Activated CD4-positive, alpha-beta T cell treated with anti-CD3 and anti-CD28 coated beads, Interleukin-2, Interleukin-4, amounts not matched to agents 100 ng/mL and 50 ng/mL, durations not matched to agents 16 hours and 8 hours (primary cell): ENCODE measurements at places on chromosomes 7 and 10.
A peak's percentile ranks its signal among the peaks of the same experiment; 100 is the strongest.

DNA sequence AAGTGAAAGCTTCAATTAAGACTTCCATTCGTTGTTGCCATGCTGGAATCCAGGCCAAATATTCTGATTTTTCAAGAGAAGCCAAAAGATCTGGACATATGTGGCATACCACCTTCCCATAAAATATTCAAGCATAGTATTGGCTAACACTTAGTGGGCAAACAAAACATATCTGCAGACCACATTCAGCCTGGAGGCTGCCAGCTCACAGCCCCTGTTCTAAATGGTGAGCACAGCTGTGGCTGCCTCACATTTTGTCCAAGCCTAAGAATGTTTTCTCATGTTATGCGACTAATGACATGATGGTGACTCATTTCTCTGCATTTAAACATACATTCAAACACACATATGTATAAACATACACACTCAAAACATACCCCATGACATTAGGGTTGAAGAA, 10.6 kb upstream of the CALU start:
- no peak for DNase-seq

DNA sequence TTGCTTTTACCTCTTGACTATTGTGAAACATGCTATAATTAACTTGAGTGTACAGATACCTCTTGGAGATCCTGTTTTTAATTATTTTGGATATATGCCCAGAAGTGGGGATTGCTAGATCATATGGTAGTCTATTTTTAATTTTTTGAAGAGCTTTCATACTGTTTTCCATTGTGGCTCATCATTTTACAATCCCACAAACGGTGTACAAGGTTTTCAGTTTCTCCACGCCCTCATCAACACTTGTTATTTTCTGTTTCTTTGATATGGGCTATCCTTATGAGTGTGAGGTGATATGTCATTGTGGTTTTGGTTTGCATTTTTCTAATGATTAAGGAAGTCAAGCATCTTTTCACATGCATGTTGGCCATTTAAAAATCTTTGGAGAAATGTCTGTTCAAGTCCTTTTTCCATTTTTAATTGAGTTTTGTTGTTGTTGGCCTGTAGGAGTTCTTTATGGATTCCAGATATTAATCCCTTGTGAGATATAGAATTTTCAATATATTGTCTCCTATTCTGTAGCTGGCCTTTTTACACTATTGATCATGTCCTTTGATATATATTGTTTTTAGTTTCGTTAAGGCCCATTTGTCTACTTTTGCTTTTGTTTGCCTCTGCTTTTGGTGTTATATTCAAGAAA, 7.5 kb downstream of the AGK start:
- peak; percentile 78 for DNase-seq

DNA sequence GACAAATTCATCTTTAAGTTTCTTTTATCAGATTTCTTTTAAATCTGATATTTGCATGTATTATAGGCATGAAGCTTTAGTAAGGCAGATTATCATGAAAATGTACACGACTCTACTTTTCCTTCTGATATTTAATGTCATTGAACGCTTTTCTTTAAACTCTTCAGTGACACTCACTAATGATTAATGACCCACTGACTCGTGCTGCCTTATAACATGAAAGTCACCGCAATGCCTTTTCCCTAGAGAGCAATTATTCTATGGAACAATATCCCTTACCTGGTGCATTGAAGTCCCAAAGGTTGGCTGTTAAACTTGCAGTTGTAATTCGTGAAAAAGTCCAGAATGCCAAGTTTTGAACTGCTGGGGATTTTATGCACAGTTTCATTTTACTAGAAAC, 33.4 kb upstream of the HGF start:
- no peak for DNase-seq

DNA sequence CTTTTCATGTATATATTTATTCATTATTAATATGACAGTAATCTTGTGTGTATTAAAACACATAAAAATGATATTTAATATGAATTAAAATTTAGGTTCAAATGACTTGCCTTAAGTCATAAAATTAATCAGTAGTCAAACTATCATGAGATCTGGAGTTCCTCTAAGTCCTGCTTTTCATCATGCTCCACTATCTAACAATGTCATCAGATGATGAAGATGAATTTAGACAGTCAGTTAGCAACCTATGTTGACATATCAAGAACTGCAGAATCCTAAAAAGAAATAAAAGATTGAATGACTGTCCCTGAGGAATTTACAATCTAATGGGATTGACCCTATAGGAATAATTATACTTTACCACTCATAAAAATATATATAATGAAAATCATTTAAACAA, 7.1 kb downstream of the CABCOCO1 start:
- DNase-seq, result no peak

GRCh38 chr10:20004087-20004523, 187.9 kb downstream of the PLXDC2 start:
- DNase-seq, result no peak

DNA sequence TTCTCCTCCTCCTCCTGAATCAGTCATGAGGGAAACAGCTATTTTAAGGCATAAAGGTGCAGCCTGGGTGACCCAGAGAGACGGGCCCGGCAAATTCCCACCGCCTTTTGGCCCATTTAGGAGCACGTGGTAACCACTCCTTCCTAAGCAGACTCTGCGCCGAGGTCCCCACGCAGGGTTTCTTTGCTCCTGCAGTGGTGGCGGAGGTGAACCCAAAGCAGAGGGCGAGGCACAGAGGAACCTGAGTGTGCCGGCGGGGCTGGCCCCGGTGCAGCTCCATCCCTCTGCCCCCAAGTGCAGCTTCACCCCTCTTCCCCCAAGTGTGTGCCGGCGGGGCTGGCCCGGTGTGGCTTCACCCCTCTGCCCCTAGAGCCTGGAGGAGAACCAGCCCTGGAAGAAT, 50.6 kb downstream of the DPYSL4 start:
- DNase-seq, result no peak

DNA sequence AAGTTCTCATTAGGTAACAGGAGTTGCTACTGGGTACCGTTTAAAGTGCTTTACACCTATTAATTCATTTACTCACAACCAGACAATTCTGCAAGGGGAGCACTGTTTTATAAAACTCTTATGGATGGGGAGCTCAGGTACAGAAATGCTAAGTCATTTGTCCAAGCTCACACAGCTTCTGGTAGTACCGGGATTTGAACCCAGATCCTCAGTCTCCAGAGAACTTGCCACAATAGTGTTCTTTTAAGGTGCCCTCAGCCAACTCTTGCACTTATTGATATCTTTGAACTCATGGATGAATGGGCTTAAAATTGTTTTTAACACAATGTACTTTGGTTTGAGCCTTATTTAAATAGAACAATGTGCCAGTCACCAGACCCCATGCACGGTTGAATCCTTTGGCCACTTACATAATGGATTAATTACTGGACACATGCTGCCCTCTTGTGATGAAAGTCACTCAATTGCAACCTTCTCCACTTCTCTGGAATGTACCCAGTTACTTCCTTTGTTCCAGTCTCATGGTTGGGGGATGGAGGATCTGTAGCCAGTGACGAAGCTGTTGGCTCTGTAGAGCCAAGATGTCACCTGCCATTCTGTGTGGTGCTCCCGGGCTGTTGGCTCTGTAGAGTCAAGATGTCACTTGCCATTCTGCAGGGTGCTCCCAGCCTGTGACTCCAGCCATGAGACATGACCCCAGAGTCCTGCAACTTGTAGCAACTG, 65.6 kb downstream of the NOD1 start:
- peak; percentile 25 for DNase-seq
